ENCODE measurements at places on chromosomes 7 and 10. TPM values are rescaled to one million over a fixed set of nuclear protein-coding genes. Genes with fewer than 3 reads are reported as not detected.

Gene PRKAR2B
- total RNA-seq, result 15.1 TPM

Gene BEND7
- 13.8 TPM for total RNA-seq

Gene VWDE
- 13.7 TPM for total RNA-seq

Gene GBX1
- 0.86 TPM for total RNA-seq

Gene FAM25A
- total RNA-seq, result 2.7 TPM

GRCh38 chr7:133602291-133602690 is 349.4 kb downstream of the EXOC4 start:
- no peak overlapping the region for H3K27ac ChIP-seq
- H3K36me3 ChIP-seq, result no peaks in the 10 kb centered on the region
- no peaks in the 10 kb centered on the region for H3K27me3 ChIP-seq
- DNase-seq, result no peak

GRCh38 chr7:45973725-45974532 is 52.9 kb upstream of the IGFBP3 start:
- H3K4me1 ChIP-seq, result peaks cover 23% of the 10 kb centered on the region
- H3K27ac ChIP-seq, result no peak overlapping the region
- no peaks in the 10 kb centered on the region for H3K27me3 ChIP-seq
- no peak overlapping the region for H3K4me3 ChIP-seq

- DNase-seq, result no peak
- no peak overlapping the region for H3K27ac ChIP-seq
- no peaks in the 10 kb centered on the region for H3K36me3 ChIP-seq
- H3K27me3 ChIP-seq, result no peaks in the 10 kb centered on the region
- H3K4me3 ChIP-seq, result no peak overlapping the region
These were observed 311.8 kb upstream of the IMMP2L start for GRCh38 chr7:111873963-111874690.

DNA sequence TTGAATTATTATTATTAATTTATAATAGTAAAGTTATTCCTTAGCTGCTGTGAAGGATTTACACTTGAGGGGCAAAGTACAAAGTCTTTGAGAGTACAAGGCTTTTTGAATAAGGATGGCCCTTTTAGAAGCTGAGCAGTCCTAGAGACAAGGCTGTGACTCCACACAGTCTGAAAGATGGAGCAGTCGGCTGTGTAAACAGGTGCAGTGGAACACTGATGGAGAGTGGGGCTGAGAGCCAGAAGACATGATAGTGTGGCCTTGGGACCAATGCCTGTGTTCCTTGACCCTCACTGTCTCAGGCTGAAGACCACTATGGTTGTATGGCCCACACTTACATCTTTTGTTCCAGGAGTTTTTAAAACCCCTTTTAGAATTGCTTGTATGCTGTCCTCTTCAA is 311.2 kb upstream of the PHF14 start:
- H3K27me3 ChIP-seq, result no peaks in the 10 kb centered on the region
- no peaks in the 10 kb centered on the region for H3K36me3 ChIP-seq
- no peak for DNase-seq
- H3K4me1 ChIP-seq, result no peaks in the 10 kb centered on the region

DNA sequence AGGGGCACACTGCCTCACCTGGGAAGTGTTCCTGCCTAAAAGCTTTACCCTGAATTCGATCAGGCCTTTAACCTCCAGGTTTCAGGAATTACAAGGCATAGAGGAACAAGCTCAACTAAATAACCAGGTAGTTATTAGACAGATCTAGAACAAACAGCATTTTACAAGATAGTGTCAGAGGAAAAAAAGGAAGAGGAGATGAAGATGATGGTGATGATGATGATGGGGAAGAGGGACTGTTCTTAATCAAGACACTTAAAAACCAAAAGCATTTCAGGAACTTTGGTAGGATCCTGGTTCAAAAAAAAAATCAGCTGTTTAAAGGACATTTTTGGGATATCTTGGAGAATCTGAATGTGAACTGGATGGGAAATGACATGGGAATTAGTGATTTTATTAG is 11.5 kb downstream of the RBM17 start:
- DNase-seq, result no peak
- no peaks in the 10 kb centered on the region for H3K27me3 ChIP-seq
- H3K36me3 ChIP-seq, result peaks cover 47% of the 10 kb centered on the region
- H3K27ac ChIP-seq, result no peak overlapping the region
- H3K4me3 ChIP-seq, result no peak overlapping the region
- H3K4me1 ChIP-seq, result no peaks in the 10 kb centered on the region

DNA sequence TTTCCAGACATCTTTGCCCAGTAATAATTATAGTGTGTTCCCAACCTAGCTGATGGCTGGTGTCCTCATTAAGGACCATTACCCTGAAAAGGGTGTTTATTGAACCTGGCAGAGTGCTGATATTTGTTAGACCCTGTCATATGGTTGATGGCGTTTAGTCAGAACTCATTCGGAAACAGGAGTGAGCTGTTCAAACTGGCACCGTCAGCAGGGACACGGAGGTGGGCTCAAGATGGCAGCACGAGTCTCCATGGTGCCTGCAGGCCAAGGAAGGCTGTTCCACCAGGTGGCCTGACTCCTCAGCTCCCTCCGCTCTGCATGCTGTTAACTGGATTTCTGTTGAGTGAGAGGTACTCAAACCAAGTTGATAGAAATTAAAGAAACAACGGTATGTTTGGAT is 589.1 kb upstream of the MGMT start:
- H3K27me3 ChIP-seq, result peaks cover 8% of the 10 kb centered on the region
- no peaks in the 10 kb centered on the region for H3K4me1 ChIP-seq
- H3K4me3 ChIP-seq, result no peak overlapping the region
- H3K27ac ChIP-seq, result no peak overlapping the region
- H3K36me3 ChIP-seq, result no peaks in the 10 kb centered on the region

DNA sequence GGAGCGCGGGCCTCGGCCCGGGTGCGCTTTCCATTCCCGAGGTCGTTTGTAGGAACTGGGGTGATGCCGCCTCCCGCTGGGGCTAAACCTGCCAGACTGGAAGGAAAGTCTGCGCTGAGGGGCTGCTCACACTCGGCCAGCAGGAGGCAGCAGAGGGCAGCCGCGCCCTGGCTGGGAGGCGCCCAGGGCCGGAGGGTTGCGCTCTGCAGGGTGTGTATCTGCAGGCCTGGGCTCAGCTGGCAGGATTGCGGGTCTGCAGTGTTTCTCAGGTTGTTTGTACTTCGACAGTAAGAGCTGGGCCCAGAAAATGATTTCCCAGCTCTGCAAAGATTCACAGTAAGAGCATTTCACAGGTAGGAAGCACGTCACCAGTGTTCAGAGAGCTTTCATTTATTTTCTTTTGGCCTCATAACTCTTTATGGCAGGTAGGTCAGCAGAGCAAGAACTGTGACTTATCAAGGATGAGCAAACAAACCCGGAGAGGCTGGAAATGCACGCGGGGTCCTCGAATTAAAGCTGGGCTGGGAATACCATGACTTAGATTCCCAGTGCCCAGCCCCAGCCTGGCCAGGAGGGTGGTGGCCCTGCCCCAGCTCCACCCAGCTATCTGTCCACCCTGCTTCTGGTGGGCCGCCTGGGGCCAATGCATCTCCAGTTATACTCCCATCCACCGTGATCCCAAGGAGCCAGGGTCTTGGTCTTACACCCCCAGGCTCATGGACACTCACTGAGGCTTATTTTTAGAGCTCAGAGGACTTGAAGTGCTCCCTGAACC is 15.2 kb upstream of the PPP2R2D start:
- H3K27ac ChIP-seq, result no peak overlapping the region
- no peaks in the 10 kb centered on the region for H3K36me3 ChIP-seq
- no peak for DNase-seq
- no peak overlapping the region for H3K4me3 ChIP-seq
- H3K4me1 ChIP-seq, result peaks cover 31% of the 10 kb centered on the region

GRCh38 chr10:20013991-20014750 is 197.9 kb downstream of the PLXDC2 start:
- H3K27me3 ChIP-seq, result no peaks in the 10 kb centered on the region
- no peaks in the 10 kb centered on the region for H3K36me3 ChIP-seq
- H3K4me3 ChIP-seq, result no peak overlapping the region
- H3K27ac ChIP-seq, result no peak overlapping the region
- H3K4me1 ChIP-seq, result no peaks in the 10 kb centered on the region

GRCh38 chr7:50315739-50316671 is 11.5 kb downstream of the IKZF1 start:
- H3K4me1 ChIP-seq, result no peaks in the 10 kb centered on the region
- no peak overlapping the region for H3K4me3 ChIP-seq
- no peaks in the 10 kb centered on the region for H3K36me3 ChIP-seq
- no peak overlapping the region for H3K27ac ChIP-seq
- H3K27me3 ChIP-seq, result peaks cover 18% of the 10 kb centered on the region

DNA sequence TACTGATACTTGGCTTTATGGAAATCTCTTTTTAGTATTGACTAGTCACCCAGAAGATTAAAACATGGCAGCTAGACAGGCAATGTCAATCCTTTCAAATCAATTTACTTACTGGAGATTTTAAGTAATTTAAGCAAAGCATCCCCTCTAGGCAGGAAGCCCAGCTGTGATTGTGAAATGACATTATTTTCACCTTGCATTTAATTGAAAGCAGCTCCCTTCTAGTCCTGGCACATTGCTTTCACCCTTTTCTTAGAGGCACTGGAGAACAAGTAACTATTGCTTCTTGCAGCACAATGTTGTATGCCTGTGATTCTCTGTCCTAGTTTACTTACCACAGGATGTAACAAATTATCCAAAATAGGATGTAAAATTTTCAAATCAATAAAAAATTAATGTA is 13.3 kb downstream of the ST7 start:
- H3K4me3 ChIP-seq, result no peak overlapping the region
- H3K4me1 ChIP-seq, result peaks cover 15% of the 10 kb centered on the region
- no peak for DNase-seq
- no peaks in the 10 kb centered on the region for H3K27me3 ChIP-seq
- no peak overlapping the region for H3K27ac ChIP-seq

DNA sequence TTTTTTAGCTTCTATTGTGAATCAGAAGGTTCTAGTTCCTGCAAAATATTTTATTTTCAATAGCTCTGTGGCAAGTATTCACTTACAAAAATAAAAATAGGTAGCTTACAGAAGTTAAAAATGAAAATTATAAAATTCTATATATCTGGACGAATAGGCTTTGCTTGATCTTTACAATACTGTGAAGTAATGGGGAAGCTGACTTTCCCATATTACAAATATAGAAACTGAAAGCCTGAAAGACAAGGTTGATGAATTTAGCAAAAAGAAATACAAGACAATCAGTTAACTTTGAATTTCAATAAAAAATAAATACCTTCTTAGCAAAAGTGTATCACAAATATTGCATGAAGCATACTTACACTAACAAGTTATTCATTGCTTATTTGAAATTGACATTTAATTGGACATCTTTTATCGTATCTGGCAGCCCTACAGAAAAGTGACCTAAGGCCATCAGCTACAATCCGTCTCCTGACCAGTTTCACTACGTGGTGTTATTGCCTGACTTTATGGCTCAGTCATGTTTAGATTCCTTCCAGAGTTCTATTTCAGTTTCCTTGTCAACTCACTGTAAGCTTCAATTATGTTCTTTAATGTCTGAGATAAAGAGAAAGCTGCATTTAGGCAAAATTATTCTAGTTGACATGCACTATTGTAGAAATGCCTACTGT is 310.5 kb upstream of the HGF start:
- no peaks in the 10 kb centered on the region for H3K27me3 ChIP-seq
- no peaks in the 10 kb centered on the region for H3K36me3 ChIP-seq
- no peaks in the 10 kb centered on the region for H3K4me1 ChIP-seq

GRCh38 chr7:36884351-36884750 is 160.1 kb upstream of the AOAH start:
- H3K36me3 ChIP-seq, result no peaks in the 10 kb centered on the region
- peaks cover 18% of the 10 kb centered on the region for H3K27me3 ChIP-seq
- no peak overlapping the region for H3K4me3 ChIP-seq
- H3K4me1 ChIP-seq, result no peaks in the 10 kb centered on the region
- no peak for DNase-seq

- no peak overlapping the region for H3K27ac ChIP-seq
- no peak overlapping the region for H3K4me3 ChIP-seq
- no peaks in the 10 kb centered on the region for H3K4me1 ChIP-seq
- no peaks in the 10 kb centered on the region for H3K36me3 ChIP-seq
These were observed 35.2 kb downstream of the ST7 start for GRCh38 chr7:116988363-116988989.

GRCh38 chr10:110437761-110438341 is 59.9 kb upstream of the DUSP5 start:
- no peaks in the 10 kb centered on the region for H3K27me3 ChIP-seq
- DNase-seq, result no peak
- no peak overlapping the region for H3K27ac ChIP-seq
- H3K4me3 ChIP-seq, result no peak overlapping the region
- H3K36me3 ChIP-seq, result no peaks in the 10 kb centered on the region
- peaks cover 4% of the 10 kb centered on the region for H3K4me1 ChIP-seq

GRCh38 chr10:50624866-50625501 is 1.2 kb upstream of the SGMS1 start:
- no peaks in the 10 kb centered on the region for H3K36me3 ChIP-seq
- peak; percentile 41 for DNase-seq
- no peaks in the 10 kb centered on the region for H3K27me3 ChIP-seq
- peak overlapping the region; percentile 85 for H3K4me3 ChIP-seq
- H3K4me1 ChIP-seq, result peaks cover 16% of the 10 kb centered on the region

DNA sequence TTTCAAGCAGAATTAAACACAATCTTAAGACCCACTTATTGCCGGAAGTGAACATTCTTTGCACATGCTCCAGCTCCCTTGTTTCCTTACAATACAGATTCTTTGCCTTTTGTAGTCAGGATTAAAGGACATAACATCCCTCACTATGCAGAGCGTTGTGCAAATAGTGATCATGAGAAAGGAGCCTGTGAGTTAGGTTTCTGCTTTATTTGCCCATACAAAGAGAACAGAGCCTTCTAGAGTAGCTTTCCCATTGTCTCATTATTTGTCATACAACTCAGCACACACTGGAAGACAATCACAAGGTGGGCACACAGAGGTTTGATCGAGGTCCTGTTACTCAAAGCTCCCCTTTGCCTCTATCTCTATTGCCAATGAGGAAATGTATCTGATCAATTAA is 48.2 kb upstream of the WDR11 start:
- H3K4me3 ChIP-seq, result no peak overlapping the region
- no peak overlapping the region for H3K27ac ChIP-seq
- no peak for DNase-seq
- H3K36me3 ChIP-seq, result no peaks in the 10 kb centered on the region

DNA sequence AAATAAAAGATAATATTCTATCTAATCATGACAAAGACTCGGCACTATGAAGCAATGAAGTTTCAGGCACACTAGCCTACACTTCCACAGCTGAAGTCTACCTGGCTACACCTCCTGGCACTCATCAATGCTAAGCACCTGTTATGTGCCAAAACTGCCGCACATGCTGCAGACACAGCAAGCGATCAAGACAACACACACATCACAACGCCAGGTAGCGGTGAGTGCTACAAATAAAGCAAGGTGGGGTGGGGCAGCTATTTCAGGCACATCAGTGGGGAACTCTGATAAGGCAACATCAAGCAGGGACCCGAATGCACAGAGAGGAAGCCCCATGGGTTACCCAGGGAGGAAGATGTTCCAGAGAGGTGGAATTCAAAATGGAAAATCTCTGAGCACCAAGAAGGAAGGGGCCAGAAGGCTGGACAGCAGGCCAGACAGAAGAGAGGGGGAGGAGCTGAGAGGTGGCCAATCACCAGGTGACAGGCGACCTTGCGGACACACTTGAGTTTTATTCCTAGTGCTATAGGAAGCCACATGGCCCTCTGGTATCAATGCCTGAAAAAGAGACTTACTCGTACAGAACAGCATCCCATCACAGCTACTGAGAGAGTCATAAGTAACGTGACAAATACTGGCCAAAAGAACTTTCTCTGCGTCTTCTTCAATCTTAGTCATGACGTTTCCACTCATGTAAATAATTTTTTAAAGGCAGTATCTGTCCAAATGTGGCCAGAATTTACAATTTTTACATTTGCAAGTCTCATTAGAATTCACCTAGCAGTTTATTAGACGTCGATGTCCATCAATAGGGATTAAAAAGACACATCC is 8.0 kb downstream of the PSAP start:
- peaks cover 9% of the 10 kb centered on the region for H3K4me1 ChIP-seq
- H3K27ac ChIP-seq, result no peak overlapping the region
- H3K36me3 ChIP-seq, result no peaks in the 10 kb centered on the region
- H3K4me3 ChIP-seq, result no peak overlapping the region
